ENCODE measurements at places on chromosomes 1 and 21. TPM values are rescaled to one million over a fixed set of nuclear protein-coding genes. Genes with fewer than 3 reads are reported as not detected.
A peak's percentile ranks its signal among the peaks of the same experiment; 100 is the strongest.

KRTAP26-1 gene
- total RNA-seq: not detected

TBX15 gene
- total RNA-seq: not detected

BTBD8 gene
- total RNA-seq: 1.4 TPM

PDC gene
- not detected for total RNA-seq

DNA sequence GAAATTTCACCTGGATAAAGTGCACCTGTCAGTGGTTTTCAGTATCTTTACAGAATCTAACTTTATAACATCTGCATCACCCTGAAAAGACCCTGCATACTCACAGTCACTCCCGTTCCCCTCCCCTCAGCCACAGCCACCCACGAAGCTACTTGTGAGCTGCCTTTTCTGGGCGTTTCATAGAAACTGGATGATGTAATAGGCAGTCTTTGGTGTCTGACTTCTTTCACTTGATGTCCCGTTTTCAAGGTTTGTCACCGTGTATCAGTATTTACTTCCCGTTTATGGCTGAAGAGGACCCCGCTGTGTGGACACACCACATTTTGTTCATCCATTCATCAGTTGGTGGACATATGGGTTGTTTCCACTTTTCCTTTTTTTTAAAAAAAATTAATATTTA is 47.8 kb upstream of the LRRC3 start:
- peak; percentile 97 for ATAC-seq

- no peak for ATAC-seq
These were observed 17.3 kb downstream of the CHD5 start for GRCh38 chr1:6162773-6163172.

DNA sequence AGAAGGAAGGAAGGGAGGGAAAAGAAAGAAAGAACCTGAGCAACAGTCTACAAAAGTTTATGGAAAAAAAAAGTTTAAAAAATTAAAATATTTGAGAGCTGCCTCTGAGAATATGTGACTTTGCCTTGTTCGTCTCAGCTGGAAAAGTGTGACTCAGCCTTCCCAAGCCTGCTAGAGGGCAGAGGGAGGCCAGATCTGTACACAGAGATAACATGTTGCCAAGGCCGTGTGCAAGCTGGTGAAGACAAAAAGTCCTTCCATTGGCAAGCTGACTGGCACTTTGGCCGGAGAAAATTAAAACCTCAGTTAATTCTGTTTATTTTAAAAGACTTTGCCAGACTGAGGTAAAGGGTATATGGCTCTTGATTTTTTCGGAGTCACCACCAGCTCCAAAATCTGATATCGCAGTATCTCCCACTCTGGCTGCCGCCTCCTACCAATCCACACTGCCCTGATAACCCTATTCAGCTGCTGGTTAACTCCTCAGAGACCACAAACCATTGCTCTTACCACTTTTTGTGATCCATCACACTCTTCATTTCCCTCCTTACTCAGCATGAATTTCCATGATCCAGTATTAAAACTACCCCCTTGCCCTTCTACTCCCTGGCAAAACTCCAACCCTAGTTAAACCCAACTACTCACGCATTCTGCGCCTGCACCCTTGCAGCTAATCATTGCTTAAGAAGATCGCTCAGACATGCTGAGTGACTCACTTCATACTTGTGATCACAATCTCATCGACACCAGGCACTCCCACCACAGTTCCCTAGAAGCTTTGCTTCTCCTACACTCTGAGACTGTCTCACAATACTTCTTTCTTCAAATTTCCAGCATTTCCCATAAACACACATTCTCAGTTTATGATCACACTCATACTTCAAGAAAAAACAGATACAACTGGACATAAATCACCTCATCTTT is 5.7 kb upstream of the PPP1R15B start:
- ATAC-seq: peak; percentile 84

DNA sequence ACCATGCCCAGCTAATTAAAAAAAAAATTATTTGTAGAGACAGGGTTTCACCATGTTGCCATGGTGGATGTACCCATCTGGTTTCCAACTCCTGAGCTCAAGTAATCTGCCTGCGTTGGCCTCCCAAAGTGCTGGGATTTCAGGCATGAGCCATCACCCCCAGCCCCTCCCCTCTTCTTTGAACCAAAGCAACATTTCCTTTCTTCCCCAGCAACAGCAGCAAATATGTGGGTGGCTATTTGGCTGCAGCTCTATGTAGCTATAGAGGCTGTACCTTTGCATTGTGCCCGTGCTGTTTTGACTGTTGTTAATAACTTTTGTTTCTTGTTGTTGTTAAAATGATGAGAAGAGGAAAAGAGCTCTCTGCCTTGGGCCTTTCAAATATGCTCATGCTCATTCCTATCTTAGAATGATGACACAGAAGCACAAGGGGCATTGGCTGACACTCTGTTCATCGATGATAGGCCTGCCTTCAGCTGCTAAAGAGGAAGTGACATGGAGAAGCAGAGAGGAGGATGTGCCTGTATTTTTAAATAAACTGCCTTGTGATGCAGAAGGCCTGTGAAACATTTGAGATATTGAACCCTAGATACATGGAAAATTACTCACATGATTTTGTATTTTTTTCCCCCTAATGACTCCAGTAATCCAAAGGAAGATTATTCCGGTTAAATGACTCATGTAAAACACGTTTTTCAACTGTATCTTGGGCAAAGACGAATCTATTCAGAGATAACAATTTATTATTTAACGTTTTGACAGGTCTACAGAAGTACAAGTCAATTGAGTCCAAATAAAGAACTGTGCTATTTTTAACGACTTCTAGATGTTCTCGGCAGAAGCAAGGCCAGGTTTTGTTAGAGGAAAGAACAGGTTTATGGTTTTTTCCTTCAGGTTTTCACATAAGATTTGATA is 20.5 kb upstream of the XPR1 start:
- no peak for ATAC-seq

GRCh38 chr1:203906932-203907331 is 45.5 kb downstream of the SNRPE start:
- ATAC-seq: no peak

- ATAC-seq: no peak
These were observed 538.8 kb downstream of the MATN1 start for GRCh38 chr1:30184393-30185141.

DNA sequence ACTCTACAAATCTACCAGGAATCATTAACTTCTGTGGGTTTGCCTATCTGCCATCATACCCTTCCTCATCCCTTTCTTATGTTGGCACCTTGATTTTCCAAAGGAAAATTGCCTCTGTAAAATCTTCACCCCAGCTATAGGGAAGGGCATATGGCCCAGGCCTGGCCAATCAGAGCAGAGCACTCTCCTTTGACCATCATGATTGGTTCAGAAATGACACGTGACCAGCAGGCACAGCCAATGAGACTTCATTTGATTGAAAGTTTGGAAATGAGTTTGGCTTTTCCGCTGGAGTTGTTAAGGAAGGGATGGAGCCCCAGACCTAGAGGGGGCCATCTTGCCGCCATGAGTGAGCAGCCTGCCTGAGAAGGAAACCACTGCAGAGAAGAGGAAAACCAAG is 35.1 kb upstream of the IFFO2 start:
- no peak for ATAC-seq

DNA sequence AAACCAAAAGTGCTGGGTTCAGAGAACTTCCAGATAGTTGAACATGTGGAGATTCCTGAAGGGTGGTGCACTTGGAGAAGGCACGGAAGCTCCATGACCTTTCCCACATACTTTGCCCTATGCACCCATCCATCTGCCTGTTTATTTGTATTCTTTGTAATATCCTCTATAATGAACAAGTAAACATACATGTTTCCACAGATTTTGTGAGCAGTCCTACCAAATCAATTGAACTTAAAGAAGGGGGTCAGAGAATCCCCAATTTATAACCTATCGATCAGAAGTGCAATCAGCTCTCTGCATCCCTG is 121.4 kb downstream of the ADSS2 start:
- no peak for ATAC-seq

DNA sequence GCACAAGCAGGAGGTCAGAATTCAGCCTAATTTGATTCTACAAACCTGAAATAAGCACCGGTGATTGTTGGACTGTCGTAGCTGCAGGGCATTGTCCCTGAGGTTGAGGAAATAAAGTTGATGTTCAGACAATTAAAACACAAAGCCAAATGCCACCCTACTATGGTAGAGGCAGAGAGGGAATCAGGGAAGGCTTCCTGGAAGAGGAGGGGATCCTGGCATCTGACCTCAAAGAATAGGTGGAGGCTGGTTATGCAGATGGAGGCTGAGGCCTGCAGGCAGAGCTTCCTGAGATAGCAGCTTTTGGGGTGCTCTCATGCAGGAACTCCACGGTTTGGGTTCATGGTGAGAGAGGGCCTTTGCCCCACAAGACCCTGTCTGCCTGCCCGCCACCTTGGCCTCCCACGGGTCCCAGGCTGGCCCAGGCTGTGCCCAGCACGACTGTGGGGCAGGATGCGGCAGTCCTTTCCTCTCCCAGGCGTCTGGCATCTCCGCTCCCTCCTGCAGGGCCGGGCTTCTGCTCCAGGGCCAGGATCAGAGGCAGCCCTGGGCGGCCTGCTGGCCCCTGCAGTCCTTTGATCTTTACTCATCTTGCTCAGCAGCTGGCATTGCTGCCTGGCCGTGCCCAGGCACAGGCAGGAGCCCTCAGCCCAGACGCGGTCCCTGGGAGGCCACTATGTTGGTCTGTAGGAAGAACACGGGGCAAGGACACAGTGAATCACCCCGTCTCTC is 134.1 kb upstream of the VAMP3 start:
- ATAC-seq: no peak
